ENCODE measurements at places on chromosomes 5 and 9.

- DNase-seq: no peak
Measured at GRCh38 chr5:102975457-102976182, 144.3 kb downstream of the GIN1 start.

- DNase-seq: no peak
Measured at GRCh38 chr5:114678778-114679177, 316.9 kb downstream of the KCNN2 start.

- DNase-seq: no peak
Measured at GRCh38 chr5:138455232-138455930, 9.9 kb upstream of the EGR1 start.

DNA sequence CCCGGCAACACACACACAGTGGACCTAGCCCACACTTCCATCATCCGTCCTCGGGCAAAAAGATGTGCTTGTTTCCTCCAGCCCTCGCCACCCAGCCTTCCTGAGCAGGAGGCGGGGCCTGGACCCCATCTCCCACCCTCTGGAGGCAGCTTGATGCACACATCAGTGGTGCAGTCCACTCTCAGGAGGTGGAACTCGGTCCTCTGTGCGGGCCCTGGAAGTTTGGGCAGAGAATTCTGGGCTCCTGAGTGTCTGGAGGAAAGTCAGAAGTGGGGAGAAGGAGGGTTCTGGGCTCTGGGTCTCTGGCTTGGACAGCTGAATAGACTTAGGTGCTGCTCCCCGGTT, 54.0 kb upstream of the NEURL1B start:
- DNase-seq: no peak

GRCh38 chr5:169081000-169081724, 219.8 kb downstream of the SLIT3 start:
- peak; percentile 45 for DNase-seq
